Renal cortex interstitium (tissue), 15 donors: ENCODE measurements at places on chromosomes 16 and 17. TPM values are rescaled to one million over a fixed set of nuclear protein-coding genes. Genes with fewer than 3 reads are reported as not detected.

Gene GUCY2D
- polyA plus RNA-seq = 0.26 TPM

Gene KCNG4
- not detected for polyA plus RNA-seq

Gene PITPNM3
- 7.4 TPM for polyA plus RNA-seq

Gene NBR1
- 122 TPM for polyA plus RNA-seq

Gene NEUROD2
- polyA plus RNA-seq = 0.03 TPM

- no peak for DNase-seq
These were observed 547 bp downstream of the PLCD3 start for GRCh38 chr17:45131616-45132319.

DNA sequence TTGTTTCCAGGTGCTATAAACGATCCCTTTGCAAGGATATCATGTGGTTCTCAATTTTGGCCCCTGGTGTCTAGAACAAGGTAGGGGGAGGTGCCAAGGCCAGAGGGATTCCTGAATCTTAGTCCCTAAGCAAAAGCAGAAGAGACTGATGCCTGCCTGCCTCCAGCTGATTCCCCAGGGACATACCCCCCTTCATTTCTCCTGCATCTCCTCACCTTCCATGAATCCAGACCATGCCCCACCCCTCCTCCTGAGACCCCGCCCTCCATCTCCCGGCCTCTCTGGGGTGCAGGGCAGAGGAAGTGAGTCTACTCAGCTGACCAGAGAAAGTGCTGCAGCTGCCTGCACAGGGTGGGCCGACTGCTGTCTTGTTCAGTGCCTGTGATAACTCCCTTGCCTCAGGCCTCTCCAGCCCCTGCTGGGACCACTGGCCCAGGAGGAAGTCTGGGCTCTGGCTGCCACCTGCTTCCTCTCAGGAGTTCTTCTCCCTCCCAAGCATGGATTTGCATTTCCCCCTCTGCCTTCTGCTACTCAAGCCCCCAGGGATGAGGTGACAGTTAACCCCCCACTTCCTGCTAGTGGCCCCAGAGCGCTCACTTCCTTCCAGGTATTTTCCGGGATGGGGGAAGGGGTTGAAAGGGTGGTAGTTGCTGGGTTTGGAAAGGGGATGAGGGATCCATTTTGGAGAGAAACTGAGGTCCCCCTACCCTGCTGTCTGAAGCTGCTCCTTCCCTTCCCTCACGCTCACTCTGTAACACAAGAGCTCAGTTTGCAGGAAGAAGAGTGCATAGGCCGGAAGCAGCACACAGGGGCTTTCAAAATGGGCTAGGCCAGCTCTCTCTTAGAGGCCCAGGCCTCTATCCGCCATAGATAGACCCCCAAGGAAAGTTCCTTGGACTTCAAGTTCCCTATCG lies 10.5 kb upstream of the TSPOAP1 start:
- no peak for DNase-seq

DNA sequence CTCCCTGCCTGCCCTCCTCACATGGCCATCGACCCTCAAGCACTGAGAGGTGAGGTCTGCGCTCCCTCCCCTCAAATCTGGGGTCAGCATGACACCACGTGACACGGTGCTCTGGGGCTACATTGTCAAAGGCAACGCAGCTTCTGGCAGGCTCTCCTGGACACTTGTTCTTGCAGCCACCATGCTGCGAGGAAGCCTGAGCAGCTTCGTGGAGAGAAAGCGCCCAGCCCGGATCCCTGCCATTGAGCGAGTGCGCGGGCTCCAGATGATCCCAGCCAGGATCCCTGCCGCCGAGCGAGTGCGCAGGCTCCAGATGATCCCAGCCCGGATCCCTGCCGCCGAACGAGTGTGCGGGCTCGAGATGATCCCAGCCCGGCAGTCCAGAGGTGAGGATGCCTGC lies 70.9 kb upstream of the METRNL start:
- no peak for DNase-seq

GRCh38 chr16:89049484-89050118 lies 44.1 kb upstream of the ACSF3 start:
- no peak for DNase-seq

DNA sequence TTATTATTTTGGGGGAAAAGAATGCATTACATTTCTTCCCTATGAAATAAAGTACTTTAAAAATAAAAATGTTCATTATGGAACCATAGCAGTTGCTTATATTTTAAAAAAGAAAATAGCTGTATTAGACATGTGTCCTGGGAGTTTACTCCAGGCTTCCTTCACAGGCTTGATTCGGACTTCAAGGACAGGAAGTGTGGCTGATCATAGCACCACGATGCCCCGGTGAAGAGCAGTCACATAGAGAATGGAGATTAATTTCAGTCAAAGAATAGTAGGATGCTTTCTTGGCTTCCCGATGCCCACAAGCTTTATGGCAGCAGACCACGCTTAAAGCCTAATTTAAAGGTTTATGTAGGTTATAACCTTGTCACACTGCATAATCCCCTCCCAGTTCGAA lies 125.1 kb downstream of the NPIPB5 start:
- no peak for DNase-seq

DNA sequence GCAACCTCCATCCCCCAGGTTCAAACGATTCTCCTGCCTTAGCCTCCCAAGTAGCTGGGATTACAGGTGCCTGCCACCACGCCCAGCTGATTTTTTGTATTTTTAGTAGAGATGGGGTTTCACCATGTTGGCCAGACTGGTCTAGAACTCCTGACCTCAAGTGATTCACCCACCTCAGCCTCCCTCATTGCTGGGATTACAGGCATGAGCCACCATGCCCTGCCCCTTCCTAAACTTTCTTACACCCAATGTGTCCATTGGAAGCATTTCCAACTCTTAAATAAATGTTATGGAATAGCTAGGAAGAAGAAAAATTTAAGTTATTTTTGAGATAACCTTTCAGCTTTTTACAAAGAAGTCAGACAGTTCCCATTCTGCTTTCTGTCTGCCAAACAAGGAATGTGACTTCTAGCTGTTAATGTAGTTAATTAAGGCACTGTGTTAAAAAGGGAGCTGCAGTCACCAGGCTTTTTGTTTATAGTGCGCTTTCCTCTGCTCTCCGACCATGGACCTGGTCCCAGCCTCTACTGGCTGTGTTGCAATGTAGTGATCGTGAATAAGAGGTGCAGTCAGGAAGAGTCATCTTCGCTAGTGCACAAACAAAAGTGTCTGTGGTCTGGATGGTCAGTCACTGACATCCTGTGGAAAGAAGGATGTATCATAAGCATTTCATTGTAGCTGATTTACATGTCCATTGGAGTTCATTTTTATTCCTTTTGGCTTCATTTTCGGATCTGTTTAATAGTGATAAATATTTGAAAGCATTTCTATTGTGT lies 39.7 kb downstream of the USP10 start:
- DNase-seq = no peak

- DNase-seq = no peak
These were observed 246.4 kb downstream of the XYLT1 start for GRCh38 chr16:17224350-17224749.

DNA sequence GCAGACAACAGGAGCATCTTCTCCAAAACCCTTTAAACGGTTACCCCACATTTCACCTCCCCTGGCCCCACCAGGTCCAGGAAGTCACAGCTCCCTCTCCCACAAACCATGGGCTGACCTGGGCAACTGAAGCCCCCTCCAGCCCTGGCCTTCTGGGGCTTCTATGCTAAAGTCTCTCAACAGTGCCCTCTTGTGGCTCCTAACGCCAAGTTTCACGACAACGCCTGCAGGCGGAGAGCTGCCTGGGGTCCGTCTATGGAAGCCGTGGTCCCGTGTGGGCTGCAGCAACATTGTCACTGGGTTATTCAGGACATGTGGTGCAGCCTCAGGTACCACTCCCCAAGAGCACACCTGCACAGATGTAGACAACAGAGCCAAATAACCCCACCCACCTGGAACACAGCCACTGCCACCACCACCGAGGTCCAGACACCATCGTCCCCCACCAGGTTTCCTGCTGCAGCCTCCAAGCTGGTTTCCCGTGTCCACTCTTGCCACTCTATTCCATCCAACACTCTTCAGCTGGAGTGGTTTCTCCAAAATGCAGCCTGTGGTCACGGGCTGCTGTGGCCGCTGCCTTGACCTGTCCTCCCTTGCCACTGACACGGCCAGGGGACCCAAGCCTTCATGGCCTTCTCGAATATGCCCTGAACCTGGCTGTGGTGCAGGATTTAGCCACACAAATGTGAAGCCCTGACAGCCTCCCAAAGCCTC lies 19.1 kb downstream of the C16orf95 start:
- no peak for DNase-seq

- DNase-seq = peak; percentile 15
These were observed 244.0 kb downstream of the TMEM114 start for GRCh38 chr16:8346294-8346693.

GRCh38 chr16:69467080-69467479 lies 42.7 kb downstream of the CYB5B start:
- DNase-seq = no peak

GRCh38 chr16:86037999-86038925 lies 139.3 kb downstream of the IRF8 start:
- no peak for DNase-seq

GRCh38 chr17:32903774-32904673 lies 23.9 kb upstream of the TMEM98 start:
- DNase-seq = no peak

- DNase-seq = no peak
These were observed 668 bp downstream of the JUP start for GRCh38 chr17:41785859-41786226.

- DNase-seq = no peak
These were observed 46.9 kb downstream of the PIMREG start for GRCh38 chr17:6491071-6491700.

- DNase-seq = no peak
These were observed 4.1 kb upstream of the LCAT start for GRCh38 chr16:67948015-67948414.

- no peak for DNase-seq
These were observed 21.6 kb downstream of the POLR3E start for GRCh38 chr16:22318690-22319358.

- DNase-seq = no peak
These were observed 22.2 kb downstream of the FAM117A start for GRCh38 chr17:49741692-49742076.

GRCh38 chr17:38317081-38317480 lies 20.1 kb downstream of the MRPL45 start:
- no peak for DNase-seq

GRCh38 chr16:88317613-88317965 lies 65.2 kb upstream of the ZNF469 start:
- DNase-seq = no peak

GRCh38 chr17:15496735-15497670 lies 29.6 kb upstream of the CDRT4 start:
- no peak for DNase-seq

GRCh38 chr17:50557630-50558029 lies 2.9 kb upstream of the CACNA1G start:
- DNase-seq = no peak

DNA sequence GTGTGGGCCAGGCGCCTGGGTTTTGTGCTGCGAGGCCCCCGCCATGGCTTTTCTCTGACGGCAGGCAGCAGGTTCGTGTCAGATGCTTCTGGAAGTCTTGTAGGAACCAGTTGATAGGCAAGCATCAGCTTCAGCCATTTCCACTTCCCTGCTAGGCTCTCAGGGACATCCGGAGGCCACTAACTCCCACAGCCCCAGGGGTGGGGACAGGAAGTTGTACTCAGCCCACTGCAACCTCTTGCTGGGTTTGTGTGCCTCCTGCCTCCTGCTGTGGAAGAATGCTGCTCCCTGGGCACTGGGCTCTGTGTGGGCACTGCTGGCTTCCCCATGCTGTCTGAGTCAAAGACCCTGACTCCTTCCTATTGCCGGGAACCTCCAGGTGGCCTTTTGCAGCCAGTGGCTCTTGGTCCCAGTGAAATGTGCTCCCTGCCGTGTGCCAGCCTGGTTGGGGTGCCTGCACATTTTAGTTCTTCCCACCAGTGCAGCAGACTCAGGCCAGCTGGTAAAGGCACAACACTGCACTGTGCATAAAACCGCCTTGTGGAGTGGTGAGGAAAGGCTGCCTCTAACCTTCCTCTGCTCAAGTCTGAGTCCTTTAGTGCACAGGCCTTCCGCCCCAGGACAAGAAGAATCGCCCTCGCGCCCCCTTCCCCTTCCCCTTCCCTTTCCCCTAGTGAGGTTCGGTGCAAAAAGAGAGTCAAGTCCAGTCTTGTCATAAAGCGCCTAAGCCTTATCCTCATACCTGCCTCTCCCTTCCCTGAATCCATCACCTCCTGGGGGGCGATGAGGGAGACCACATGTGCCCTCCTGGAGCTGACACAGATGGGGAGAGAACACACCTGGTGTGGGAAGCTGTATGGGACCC lies 16.6 kb downstream of the LDHD start:
- no peak for DNase-seq
